Camera-type eye (tissue), 1 donor: ENCODE measurements at places on chromosomes 1 and 21. TPM values are rescaled to one million over a fixed set of nuclear protein-coding genes. Genes with fewer than 3 reads are reported as not detected.

Gene LCE2A
- not detected for total RNA-seq

Gene CFHR1
- total RNA-seq: not detected

Gene KIF26B
- 10.1 TPM for total RNA-seq

Gene RBM11
- total RNA-seq: 4.1 TPM

Gene BCL2L15
- 0.49 TPM for total RNA-seq

Gene NUCKS1
- total RNA-seq: 195 TPM

Gene NTMT2
- 0.99 TPM for total RNA-seq

Gene NPHS2
- not detected for total RNA-seq
